ENCODE measurements at places on chromosomes 6 and 20.

DNA sequence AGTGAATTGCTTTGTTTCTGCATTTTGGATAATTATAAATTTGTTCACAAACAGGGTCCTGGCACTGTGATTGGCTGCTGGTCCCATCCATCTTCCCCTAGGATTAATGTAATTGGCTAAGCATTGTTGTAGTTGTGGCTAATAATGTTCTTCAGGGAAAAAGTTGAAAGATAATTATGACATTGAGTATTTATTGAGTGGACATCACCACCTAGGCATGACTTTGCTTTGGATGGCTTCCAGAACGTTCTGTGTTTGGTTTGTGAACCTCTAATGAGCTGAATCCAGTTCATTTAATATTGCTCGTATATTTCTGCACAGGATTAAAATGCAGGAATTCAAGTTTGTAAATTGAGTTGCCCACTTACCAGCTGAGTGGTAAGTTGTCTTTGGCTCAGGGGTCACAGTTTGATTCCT, 55.1 kb downstream of the ARID1B start:
- no peak overlapping the region for H3K4me3 ChIP-seq
- H3K27me3 ChIP-seq, result no peaks in the 10 kb centered on the region
- no peak for DNase-seq
- peaks cover 43% of the 10 kb centered on the region for H3K36me3 ChIP-seq
- H3K4me1 ChIP-seq, result no peaks in the 10 kb centered on the region

DNA sequence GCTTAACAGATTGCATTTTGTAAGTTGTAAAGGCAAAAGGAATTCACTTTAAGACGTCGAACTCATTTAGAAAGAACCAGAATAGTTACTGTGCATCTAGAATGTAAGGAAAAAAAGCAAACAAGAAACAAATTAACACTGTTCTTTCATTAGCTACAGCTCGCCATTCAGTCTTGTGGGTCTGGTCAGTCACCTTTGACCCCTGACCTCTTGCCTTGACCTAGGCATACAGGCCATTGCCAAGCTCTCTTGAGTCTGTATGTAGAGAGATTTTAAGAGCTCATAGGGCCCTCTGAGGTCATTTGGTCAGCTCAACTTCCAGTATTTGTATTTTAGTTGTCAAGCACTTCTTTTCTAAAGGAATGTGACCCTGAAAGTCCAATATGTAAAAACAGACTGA, 318.7 kb downstream of the DHX35 start:
- no peak for DNase-seq
- H3K4me3 ChIP-seq, result no peak overlapping the region
- H3K36me3 ChIP-seq, result no peaks in the 10 kb centered on the region
- no peaks in the 10 kb centered on the region for H3K4me1 ChIP-seq
- no peak overlapping the region for H3K27ac ChIP-seq
- no peaks in the 10 kb centered on the region for H3K27me3 ChIP-seq

GRCh38 chr20:9966966-9967365, 67.8 kb upstream of the ANKEF1 start:
- H3K27ac ChIP-seq, result no peak overlapping the region
- no peaks in the 10 kb centered on the region for H3K4me1 ChIP-seq
- H3K4me3 ChIP-seq, result no peak overlapping the region
- no peaks in the 10 kb centered on the region for H3K36me3 ChIP-seq
- no peaks in the 10 kb centered on the region for H3K27me3 ChIP-seq

- H3K4me1 ChIP-seq, result peaks cover 5% of the 10 kb centered on the region
- no peaks in the 10 kb centered on the region for H3K36me3 ChIP-seq
- H3K4me3 ChIP-seq, result no peak overlapping the region
- H3K27me3 ChIP-seq, result no peaks in the 10 kb centered on the region
Measured at GRCh38 chr20:16576219-16576618, 3.0 kb upstream of the KIF16B start.

GRCh38 chr20:56957737-56958553, 308.5 kb downstream of the BMP7 start:
- H3K36me3 ChIP-seq, result no peaks in the 10 kb centered on the region
- DNase-seq, result peak; percentile 76
- H3K4me3 ChIP-seq, result no peak overlapping the region
- no peaks in the 10 kb centered on the region for H3K4me1 ChIP-seq

GRCh38 chr6:130913120-130913519, 85.9 kb downstream of the SMLR1 start:
- no peaks in the 10 kb centered on the region for H3K4me1 ChIP-seq
- H3K4me3 ChIP-seq, result no peak overlapping the region
- H3K27me3 ChIP-seq, result no peaks in the 10 kb centered on the region
- no peak overlapping the region for H3K27ac ChIP-seq
- no peak for DNase-seq
- peaks cover 13% of the 10 kb centered on the region for H3K36me3 ChIP-seq

GRCh38 chr20:2006452-2007361, 12.8 kb upstream of the PDYN start:
- peak; percentile 81 for DNase-seq
- no peaks in the 10 kb centered on the region for H3K36me3 ChIP-seq
- peaks cover 24% of the 10 kb centered on the region for H3K27me3 ChIP-seq
- peaks cover 14% of the 10 kb centered on the region for H3K4me1 ChIP-seq
- H3K27ac ChIP-seq, result no peak overlapping the region

- H3K36me3 ChIP-seq, result no peaks in the 10 kb centered on the region
- H3K4me3 ChIP-seq, result no peak overlapping the region
- peaks cover 4% of the 10 kb centered on the region for H3K4me1 ChIP-seq
- DNase-seq, result no peak
- no peak overlapping the region for H3K27ac ChIP-seq
- no peaks in the 10 kb centered on the region for H3K27me3 ChIP-seq
Measured at GRCh38 chr20:3811467-3812258, 8.7 kb upstream of the AP5S1 start.

- no peaks in the 10 kb centered on the region for H3K27me3 ChIP-seq
- H3K4me3 ChIP-seq, result peak overlapping the region; percentile 85
- H3K36me3 ChIP-seq, result peaks cover 16% of the 10 kb centered on the region
- no peak overlapping the region for H3K27ac ChIP-seq
- H3K4me1 ChIP-seq, result peaks cover 53% of the 10 kb centered on the region
Measured at GRCh38 chr20:62364911-62365736, 2.0 kb downstream of the LAMA5 start.

DNA sequence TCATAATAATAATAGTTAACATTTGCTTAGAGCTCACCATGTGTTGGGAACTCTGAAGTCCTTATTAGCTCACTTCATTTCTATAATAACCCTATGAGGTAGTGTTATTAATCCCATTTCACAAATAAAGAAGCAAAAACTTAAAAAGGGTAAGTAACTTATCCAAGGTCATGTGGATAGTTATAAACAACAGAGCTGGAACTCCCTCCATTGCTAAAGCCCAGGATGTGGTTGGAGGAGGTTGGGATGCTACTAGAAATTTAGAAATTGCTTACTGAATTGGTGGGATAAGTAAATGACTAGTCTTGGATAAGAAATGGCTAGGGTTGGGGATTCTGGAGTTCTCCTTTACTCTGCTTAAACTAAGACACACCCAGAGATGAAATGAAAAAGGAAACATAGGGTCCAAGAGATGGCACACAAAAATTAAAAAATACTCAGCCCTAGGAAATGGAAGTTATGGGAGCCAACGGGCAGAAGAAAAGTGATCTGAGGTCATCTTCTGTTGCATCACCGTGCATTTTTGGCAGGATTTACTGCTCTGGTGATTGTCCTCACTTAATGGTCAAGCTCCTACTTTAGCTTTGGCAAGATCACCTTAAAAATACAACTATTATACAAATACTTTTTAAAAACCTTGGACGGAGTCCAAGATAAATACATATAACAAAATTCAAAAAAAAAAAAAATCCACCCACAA, 7.7 kb upstream of the CLIC5 start:
- H3K27ac ChIP-seq, result no peak overlapping the region
- H3K4me3 ChIP-seq, result no peak overlapping the region
- DNase-seq, result no peak
- H3K4me1 ChIP-seq, result no peaks in the 10 kb centered on the region
- peaks cover 8% of the 10 kb centered on the region for H3K27me3 ChIP-seq
- no peaks in the 10 kb centered on the region for H3K36me3 ChIP-seq

DNA sequence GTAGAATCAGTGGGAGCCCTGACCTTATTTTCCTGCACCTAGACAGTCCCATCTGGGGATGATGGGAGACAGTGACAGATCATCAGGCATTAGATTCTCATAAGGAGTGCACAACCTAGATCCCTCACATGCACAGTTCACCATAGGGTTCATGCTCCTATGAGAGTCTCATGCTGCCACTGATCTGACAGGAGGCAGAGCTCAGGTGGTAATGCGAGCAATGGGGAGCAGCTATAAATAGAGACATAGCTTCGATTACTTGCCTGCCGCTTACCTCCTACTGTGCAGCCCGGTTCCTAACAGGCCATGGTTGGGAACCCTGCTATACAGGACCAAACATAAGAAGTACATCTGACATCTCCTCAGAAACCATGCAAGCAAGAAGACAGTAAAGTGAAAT, 31.5 kb upstream of the ASF1A start:
- no peaks in the 10 kb centered on the region for H3K36me3 ChIP-seq
- H3K27ac ChIP-seq, result no peak overlapping the region

GRCh38 chr6:10559522-10560152, 38.5 kb downstream of the GCNT2 start:
- peak; percentile 68 for DNase-seq
- H3K27ac ChIP-seq, result no peak overlapping the region
- H3K36me3 ChIP-seq, result no peaks in the 10 kb centered on the region
- peaks cover 11% of the 10 kb centered on the region for H3K4me1 ChIP-seq
- peak overlapping the region; percentile 54 for H3K4me3 ChIP-seq

GRCh38 chr6:137489046-137490005, 4.9 kb downstream of the OLIG3 start:
- H3K36me3 ChIP-seq, result no peaks in the 10 kb centered on the region
- H3K4me3 ChIP-seq, result peak overlapping the region; percentile 67
- no peak overlapping the region for H3K27ac ChIP-seq

GRCh38 chr6:123053602-123054225, 57.7 kb downstream of the CLVS2 start:
- H3K36me3 ChIP-seq, result peaks cover 57% of the 10 kb centered on the region
- no peaks in the 10 kb centered on the region for H3K4me1 ChIP-seq
- DNase-seq, result no peak
- no peak overlapping the region for H3K27ac ChIP-seq

GRCh38 chr6:137728386-137729349, 138.4 kb upstream of the TNFAIP3 start:
- no peaks in the 10 kb centered on the region for H3K36me3 ChIP-seq
- H3K27me3 ChIP-seq, result no peaks in the 10 kb centered on the region
- H3K4me3 ChIP-seq, result no peak overlapping the region
- H3K4me1 ChIP-seq, result no peaks in the 10 kb centered on the region

DNA sequence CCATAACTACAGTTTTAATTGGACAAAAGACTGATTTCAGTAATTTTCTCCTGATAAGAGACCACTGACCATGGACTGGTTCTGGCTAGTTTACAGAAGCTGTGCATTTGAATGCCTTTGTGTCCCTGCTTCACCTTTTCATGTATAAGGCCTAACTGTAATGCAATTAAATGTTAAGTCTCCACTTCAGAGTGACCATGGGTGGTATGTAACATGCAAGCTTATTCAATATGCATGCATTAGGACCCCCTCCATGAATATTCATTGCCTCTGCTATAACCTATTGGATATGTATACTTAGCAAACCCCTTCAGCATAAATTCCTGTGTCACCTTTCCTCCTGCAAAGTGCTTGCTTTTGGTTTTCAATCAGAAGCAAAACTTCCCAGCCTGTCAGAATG, 2.2 kb downstream of the UBD start:
- peaks cover 48% of the 10 kb centered on the region for H3K27me3 ChIP-seq
- no peak for DNase-seq
- no peak overlapping the region for H3K4me3 ChIP-seq

DNA sequence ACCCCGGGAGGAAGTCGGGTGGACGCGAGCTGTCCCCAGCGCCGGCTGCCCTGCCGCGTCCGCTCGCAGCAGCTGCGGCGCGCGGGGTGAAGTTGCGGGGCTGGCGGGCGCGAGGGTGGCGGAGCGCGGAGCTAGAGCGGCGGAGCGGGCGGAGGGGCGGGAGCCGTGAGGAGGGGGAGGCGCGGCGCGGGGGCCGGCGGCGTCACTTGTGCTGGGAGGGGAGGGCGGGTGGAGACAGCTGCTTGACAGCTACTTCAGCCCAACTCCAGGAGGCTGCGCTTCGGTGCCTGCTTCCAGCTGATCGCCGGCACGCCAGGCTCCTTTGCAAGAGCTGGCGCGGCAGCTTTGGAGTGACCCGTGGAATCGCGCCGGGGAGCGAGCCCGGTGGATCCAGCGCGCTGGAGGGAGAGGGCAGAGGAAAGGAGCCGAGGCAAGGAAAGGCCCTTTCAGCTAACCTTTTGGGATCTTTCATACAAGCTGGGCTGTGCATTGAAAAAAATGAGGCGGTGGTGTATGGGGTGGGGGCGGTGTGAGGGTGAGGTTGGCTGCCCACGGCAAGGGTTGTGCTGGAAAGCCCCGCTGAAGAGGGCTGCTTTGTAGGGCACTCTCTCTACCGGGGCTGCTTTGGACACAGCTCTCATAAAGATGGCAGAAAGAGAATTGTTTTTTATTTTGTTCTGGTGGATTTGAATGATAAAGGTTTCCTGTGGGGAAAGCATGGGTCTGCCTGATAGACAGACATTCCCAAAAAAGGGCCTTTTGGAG, 24.6 kb downstream of the RIPOR2 start:
- H3K27ac ChIP-seq, result peak overlapping the region; percentile 27
- peak; percentile 87 for DNase-seq
- H3K36me3 ChIP-seq, result no peaks in the 10 kb centered on the region
- H3K4me1 ChIP-seq, result peaks cover 8% of the 10 kb centered on the region

DNA sequence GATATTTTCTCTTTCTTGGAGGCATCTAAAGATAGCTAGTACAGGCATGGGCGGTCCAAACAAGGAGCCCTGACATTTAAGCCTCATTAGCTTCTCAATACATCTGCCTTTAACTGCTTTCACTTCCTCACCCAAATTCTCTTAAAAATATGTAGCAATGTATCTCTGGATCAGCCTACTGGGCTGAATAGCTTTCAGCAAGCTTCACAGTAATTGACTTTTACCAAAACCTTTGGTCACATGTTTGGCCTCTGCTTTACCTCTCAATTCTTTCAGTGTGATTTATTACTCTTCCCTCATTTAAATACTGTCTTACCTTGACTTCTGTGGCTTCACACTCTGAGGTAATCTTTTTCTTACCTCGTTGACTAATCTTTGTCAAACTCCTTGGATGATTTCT, 1618.1 kb downstream of the GRIK2 start:
- no peaks in the 10 kb centered on the region for H3K27me3 ChIP-seq
- no peaks in the 10 kb centered on the region for H3K4me1 ChIP-seq
- H3K27ac ChIP-seq, result no peak overlapping the region
- DNase-seq, result no peak
- H3K4me3 ChIP-seq, result no peak overlapping the region

- H3K4me3 ChIP-seq, result no peak overlapping the region
- no peak overlapping the region for H3K27ac ChIP-seq
- no peaks in the 10 kb centered on the region for H3K27me3 ChIP-seq
- no peaks in the 10 kb centered on the region for H3K4me1 ChIP-seq
Measured at GRCh38 chr6:70172252-70172651, 130.6 kb downstream of the COL9A1 start.

GRCh38 chr6:81791756-81792155, 39.3 kb upstream of the TENT5A start:
- H3K4me1 ChIP-seq, result peaks cover 4% of the 10 kb centered on the region
- H3K27me3 ChIP-seq, result no peaks in the 10 kb centered on the region
- H3K36me3 ChIP-seq, result no peaks in the 10 kb centered on the region
- DNase-seq, result no peak
- H3K27ac ChIP-seq, result no peak overlapping the region
- no peak overlapping the region for H3K4me3 ChIP-seq

GRCh38 chr6:121828146-121828886, 392.9 kb downstream of the GJA1 start:
- H3K27ac ChIP-seq, result no peak overlapping the region
- peaks cover 8% of the 10 kb centered on the region for H3K4me1 ChIP-seq
- no peaks in the 10 kb centered on the region for H3K27me3 ChIP-seq
- H3K36me3 ChIP-seq, result no peaks in the 10 kb centered on the region
- H3K4me3 ChIP-seq, result no peak overlapping the region

- H3K4me1 ChIP-seq, result no peaks in the 10 kb centered on the region
- H3K4me3 ChIP-seq, result no peak overlapping the region
- H3K27me3 ChIP-seq, result peaks cover 4% of the 10 kb centered on the region
- DNase-seq, result no peak
- no peak overlapping the region for H3K27ac ChIP-seq
Measured at GRCh38 chr6:18293076-18293904, 29.0 kb upstream of the DEK start.
